ENCODE measurements at places on chromosomes 3 and 15.

DNA sequence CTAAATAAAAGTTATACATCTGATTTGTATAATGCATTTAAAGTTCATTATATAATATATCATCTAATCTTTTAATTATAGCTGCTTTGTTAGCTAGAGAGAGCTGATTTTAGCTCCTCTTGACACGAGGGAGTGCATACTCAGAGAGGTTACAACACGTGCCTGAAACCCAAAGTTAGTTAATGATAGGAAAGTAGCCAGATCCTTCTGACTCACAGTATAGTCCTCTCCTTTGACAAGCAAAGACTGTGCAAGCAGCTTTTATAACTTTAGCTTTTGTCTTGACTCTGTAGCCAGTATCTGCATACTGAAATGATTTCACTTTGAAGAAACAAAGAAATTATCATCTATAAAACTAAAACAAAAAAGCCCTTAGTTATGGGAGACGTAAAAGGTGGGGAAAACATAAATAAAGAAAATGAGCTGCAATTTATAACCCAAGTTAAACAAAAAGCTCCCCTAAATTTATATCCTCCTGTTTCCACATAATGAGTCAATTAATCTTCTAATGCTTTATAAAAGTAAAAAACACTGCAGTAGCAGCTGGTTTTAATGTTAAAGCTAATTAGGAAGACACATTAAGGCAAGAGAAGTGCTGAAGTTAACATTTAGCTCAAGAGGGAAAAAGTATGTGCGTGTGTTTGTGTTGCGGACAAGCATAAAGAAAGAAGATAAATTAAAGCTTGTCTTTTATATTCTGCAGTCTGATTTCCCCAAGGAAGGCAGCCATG, 13.1 kb downstream of the GABRR3 start:
- no peak for DNase-seq

DNA sequence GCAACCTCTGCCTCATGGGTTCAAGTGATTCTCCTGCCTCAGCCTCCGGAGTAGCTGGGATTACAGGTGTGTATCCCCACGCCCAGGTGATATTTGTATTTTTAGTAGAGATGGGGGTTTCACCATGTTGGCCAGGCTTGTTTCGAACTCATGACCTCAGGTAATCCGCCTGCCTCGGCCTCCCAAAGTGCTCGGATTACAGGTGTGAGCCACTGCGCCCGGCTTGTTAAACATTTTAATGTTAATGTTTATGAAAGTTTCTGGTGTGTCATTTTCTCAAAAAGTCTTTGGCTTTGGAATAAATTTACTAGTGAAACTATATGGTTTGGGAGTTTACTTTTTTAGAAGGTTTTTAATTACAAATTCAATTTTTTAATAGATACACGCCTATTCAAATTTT, 698.8 kb downstream of the MECOM start:
- no peak for DNase-seq

DNA sequence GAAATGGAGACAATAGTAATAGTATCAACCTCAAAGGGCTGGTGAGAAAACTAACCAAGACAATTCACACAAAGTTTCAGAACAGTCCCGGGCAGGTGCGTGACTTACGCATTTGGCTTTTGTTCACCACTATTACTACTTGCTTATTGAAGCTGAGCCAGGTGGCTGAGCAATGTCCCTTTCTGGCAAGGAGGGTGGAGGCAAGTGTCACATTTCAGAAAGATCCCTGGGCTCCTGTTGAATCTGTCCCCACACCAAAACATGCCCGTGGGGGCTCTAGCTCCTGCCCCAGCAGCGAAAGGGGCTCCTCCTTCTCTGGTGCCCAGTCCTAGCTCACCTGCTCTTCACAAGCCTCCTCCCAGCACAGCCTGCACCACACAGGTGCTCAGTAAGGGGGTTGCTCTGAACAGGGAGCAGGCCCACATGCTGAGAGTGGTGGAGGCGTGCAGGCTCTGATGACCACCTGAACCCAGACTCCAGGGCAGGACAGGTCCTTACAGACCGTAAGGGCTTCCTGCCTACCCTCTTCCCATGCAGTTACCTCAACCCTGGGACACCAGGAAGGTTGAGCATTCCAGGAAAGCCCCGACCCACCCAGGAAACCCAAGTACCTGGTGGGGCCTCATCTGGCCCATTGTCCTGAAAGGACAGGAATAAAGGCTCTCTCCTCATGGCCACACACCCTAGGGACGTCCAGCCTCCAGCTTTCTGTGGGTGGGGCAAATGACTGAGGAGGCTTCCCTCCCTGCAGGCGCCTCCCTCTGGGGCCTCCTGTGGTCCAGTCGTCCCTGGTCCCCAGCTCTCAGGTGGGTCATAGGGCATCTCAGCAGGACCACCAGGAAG, 32.6 kb downstream of the SEMA7A start:
- DNase-seq = no peak

DNA sequence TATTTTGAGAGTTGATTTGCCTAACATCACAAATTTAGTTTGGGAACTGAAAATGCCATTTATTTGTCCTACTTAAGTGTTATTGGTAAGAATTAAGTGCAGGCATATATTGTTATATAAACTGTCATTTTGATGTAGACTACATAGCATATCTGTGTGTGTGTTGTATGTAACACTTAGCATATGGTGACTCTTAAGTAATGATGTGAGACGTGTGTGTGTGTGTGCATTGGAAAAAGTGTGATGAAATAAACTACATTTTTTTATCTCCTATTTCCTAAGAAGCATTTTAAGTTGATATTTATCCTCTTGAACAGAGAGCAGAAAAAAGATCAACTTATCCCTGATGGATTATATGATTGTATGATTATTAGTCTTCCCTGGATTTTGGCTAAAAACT, 588.2 kb upstream of the SUCLG2 start:
- DNase-seq = no peak

GRCh38 chr15:62394079-62394478, 229.0 kb upstream of the C2CD4B start:
- DNase-seq = no peak

DNA sequence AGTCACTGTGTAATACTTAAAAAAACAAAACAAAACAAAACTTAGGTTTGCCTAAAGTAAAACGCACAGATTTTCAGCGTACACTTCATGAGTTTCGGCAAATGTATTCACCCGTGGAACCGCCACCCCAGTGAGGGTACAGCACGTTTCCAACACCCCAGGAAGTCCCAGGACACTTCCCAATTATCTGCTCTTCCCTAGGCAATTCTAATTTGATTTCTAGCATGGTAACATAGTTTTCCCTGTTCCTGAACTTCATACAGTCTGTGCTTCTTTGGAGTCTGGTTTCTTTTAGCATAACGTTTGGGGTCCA, 497 bp upstream of the CLASP2 start:
- peak; percentile 15 for DNase-seq

DNA sequence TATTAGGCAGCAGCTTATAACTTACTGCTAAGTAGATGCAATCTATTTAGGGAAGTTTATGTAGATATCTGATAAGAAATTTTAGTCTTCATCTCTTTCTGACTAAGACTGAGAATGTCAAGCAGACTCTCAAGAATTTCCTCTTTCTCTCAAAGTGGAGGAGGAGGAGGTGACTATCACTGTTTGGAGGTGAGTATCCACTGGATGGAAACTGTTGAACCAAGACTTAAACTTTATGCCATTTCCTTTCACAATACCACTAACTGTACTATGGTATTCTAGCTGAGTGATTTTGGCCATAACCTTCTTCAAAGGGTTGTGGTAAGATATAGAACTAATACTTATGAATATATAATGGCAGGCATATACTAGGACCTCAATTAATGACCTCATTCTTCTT, 64.6 kb downstream of the TPRG1 start:
- no peak for DNase-seq

GRCh38 chr15:65885668-65886218, 16.5 kb downstream of the RAB11A start:
- no peak for DNase-seq

DNA sequence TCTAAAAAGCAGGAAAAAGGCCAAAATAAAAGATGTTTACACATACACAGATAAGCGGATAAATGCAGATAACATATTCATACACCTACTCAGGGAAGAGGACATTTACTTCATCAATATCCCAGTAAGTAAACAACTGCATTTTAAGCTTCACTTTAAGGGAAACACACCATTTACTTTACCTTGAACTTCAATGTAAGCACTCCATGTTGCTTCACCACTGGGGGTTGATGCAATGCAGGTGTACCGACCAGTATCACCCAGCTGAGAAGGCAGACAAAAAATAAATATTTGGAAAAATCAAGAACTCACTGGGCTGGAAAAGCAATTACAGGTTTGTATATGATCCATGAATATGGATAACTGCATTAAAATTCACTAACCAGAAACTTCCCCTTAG, 1099.5 kb downstream of the ROBO1 start:
- no peak for DNase-seq

DNA sequence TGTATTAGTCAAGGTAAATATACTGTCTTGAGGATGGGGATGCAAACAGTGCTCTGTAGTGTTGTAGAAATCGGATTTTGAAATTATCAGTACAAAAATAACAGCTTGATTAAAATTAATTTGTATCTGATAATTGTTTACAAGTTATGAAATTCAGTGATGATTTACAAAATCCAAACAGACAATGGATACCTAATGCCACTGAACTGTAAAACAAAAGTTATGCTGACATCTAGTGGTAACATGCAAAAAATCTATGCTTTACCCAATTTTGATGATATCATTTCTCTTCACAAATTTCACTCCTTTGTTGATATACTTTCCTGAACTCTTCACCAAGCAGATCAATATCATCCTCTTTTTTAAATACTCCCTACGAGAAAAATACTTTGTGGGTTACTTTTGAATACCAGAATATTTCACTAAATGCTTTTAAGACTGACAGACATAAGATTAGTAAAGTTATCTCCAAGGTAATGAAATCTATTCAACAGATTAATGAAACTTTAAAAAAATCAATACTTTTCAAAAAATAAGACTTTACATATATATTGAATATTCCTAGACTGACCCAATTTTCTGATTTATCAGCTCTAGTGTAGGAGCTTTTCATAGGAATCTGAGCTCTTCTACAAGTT, 36.0 kb downstream of the MNS1 start:
- DNase-seq = no peak

GRCh38 chr3:23743141-23743784, 62.5 kb upstream of the UBE2E1 start:
- no peak for DNase-seq

- no peak for DNase-seq
These were observed 50.5 kb upstream of the UBP1 start for GRCh38 chr3:33490641-33491241.

GRCh38 chr3:149016242-149016641, 24.9 kb downstream of the GYG1 start:
- DNase-seq = no peak

DNA sequence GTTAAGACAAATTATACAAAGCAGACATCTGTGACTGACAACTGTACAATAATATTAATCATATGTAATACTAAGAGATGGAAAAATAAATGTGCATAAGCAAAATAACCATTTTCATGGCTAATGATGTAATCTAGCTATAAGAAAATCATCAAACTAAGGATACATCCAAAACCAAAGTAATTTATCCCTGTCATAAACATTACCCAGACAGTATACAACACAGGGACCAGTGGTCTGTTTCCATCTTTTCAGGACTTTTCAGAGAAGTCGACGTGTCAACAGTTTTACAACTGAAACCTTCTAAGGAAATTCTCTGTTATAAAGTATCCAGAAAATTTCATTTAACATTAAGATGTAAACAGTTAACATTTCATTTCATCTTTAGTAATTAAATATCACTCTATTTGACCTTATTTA, 11.0 kb downstream of the THBS1 start:
- DNase-seq = no peak

DNA sequence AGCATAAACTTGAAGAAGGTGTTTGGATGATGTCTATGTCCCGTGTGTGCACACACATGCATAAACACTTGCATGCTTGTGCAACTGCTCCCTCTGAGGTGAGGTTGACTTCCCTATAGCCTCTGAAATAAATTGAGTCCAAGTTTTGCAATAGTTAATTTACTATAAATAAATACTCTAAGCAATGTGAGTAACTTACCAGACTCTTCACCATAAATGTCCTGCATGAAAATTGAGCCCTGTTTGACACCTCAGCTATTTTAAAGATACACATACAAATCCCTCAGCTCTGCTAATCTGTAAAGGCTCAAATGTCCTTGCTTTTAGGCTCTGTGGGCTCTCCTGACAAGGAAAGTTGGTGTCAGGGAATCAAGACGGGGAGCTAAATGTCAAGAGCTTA, 37.1 kb downstream of the GJD2 start:
- no peak for DNase-seq

DNA sequence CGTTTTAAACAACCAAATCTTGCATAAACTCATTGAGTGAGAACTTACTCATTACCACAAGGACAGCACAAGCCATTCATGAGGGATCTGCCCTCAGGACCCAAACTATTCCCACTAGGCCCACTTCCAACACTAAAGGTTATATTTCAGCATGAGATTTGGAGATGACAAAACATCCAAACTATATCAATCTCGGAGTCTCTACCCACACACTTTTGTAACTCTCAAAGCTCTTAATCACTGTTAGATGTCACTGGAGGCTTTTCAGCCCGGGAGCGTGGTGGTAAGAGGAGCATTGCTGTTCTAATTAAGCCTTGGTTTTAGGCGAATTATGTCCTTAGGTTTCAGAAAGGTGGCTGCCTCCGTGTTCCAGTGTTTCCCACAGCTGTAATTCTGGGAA, 86.3 kb downstream of the CNTN6 start:
- no peak for DNase-seq

- no peak for DNase-seq
These were observed 146.6 kb downstream of the TBL1XR1 start for GRCh38 chr3:177050501-177051237.

DNA sequence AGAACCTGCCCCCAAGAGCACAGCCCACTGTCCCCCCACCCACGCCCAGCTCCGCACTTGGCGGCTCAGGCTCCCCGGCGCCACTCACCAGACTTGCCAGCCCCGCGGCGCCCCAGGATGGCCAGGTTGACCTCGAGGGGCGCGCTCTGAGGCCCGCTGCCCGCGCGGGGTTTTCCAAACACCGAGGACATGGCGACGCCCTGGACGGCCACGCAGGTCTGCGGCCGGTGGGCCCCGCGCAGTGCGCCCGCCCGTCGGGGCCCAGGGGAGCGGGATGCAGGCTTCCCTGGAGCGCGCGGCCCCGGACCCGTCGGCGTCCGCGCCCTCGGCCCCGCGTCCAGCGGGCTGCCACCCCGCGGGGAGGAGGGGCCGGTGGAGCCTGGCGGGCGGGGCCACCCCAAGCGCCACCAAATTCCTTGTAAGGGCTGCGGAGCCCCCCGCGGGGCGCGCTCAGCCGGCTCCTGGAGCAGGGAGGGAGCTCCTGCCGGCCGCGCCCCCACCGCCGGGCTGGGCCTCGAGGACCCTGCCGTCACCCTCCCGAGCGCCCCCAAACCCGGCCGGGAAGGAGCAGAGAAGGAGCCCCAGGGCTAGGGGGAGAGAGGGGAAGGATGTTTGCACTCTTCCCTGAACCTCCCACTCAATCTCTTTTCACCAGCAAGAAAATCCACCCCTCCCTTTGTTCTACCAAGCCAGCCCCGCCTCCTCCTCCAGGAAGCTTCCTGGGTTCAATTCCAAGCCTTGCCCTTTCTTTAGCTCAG, at the start of gene RASL12:
TSS of gene RASL12 (minus strand) at position 347 of the 758 bp plus-strand sequence. CDS start at position 191, 156 bp downstream.
- no peak for DNase-seq

DNA sequence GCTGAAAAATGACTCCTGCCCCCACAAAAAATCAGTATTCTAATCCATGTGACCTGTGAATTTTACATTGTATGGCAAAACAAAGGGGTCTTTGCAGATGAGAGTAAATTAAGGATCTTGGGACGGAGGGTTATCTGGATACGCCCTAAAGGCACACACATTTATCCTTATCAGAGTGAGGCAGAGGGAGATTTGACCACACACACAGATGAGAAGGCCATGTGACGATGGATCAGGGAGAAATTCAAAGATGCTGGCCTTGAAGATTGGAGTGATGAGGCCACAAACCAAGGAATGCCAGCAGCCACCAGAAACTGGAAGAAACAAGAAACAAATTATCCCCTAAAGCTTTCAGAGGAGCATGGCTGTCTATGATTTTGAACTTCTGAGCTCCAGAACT, 288.5 kb downstream of the XXYLT1 start:
- no peak for DNase-seq

Data from left renal cortex interstitium (tissue), 4 donors.